Stomach (tissue), 19 donors: ENCODE measurements at places on chromosomes 6 and 20. TPM values are rescaled to one million over a fixed set of nuclear protein-coding genes. Genes with fewer than 3 reads are reported as not detected.
A peak's percentile ranks its signal among the peaks of the same experiment; 100 is the strongest.

HLA-C gene
- 92.7 TPM for polyA plus RNA-seq

CCDC167 gene
- 26.0 TPM for polyA plus RNA-seq

COL9A3 gene
- polyA plus RNA-seq, result 2.4 TPM

HLA-DMB gene
- 11.8 TPM for polyA plus RNA-seq

RAMACL gene
- polyA plus RNA-seq, result 0.46 TPM

PNLDC1 gene
- polyA plus RNA-seq, result 0.30 TPM

TINAG gene
- polyA plus RNA-seq, result not detected

DNA sequence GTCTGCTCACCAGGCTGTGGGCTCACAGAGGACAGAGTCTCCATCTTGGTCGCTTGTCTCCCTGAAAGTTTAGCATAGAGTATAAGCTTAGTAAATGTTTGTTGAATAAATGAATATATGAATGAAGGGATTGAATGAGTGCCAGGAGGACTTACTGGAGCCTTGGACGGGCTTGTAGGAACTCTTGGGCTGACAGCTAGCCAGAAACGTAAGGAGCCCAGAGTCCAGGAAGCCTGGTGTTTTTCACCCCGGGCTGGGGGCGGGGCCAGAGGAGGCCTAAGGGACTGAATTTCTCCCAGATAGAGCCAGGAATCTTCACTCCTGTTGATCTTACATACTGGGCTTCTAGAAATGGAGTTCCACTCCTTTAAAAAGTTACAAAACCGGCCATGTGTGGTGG is 68.5 kb upstream of the SRSF6 start:
- no peak for DNase-seq
- H3K27ac ChIP-seq, result peak overlapping the region; percentile 68
- H3K4me1 ChIP-seq, result peaks cover 16% of the 10 kb centered on the region
- no peaks in the 10 kb centered on the region for H3K36me3 ChIP-seq

DNA sequence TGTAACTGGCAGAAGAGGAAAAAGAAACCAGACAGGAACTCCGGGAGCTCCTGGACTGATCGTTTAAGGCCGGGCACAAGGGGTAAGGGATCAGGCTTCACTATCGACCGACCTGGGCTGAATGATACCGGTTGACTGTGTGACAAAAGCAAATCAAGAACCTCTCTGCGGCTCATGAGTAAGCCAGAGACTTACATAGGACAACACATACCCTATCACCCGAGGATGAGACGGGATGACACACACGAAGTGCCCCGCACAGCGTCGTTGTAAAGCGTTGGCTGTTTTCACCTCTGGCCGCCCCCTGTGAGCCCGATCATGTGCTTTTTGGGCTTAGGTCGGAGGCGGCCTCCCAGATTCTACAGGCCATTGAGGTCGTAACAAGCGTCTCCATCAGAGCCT is 695 bp upstream of the TGIF2 start:
- H3K4me3 ChIP-seq, result peak overlapping the region; percentile 87
- no peaks in the 10 kb centered on the region for H3K27me3 ChIP-seq
- H3K36me3 ChIP-seq, result no peaks in the 10 kb centered on the region
- H3K27ac ChIP-seq, result peak overlapping the region; percentile 94
- peaks cover 33% of the 10 kb centered on the region for H3K4me1 ChIP-seq

- H3K4me3 ChIP-seq, result no peak overlapping the region
- no peak for DNase-seq
- H3K36me3 ChIP-seq, result no peaks in the 10 kb centered on the region
- no peaks in the 10 kb centered on the region for H3K27me3 ChIP-seq
- peaks cover 15% of the 10 kb centered on the region for H3K4me1 ChIP-seq
These were observed 35.5 kb upstream of the BMP2 start for GRCh38 chr20:6732001-6732447.

- H3K27ac ChIP-seq, result no peak overlapping the region
- no peaks in the 10 kb centered on the region for H3K27me3 ChIP-seq
- no peaks in the 10 kb centered on the region for H3K4me1 ChIP-seq
- H3K4me3 ChIP-seq, result no peak overlapping the region
- no peaks in the 10 kb centered on the region for H3K36me3 ChIP-seq
These were observed 192.5 kb upstream of the SNX9 start for GRCh38 chr6:157630463-157631080.

GRCh38 chr6:118843685-118844390 is 50.1 kb upstream of the ASF1A start:
- H3K4me3 ChIP-seq, result no peak overlapping the region
- no peaks in the 10 kb centered on the region for H3K36me3 ChIP-seq
- H3K27me3 ChIP-seq, result no peaks in the 10 kb centered on the region
- no peak overlapping the region for H3K27ac ChIP-seq
- no peak for DNase-seq
- H3K4me1 ChIP-seq, result no peaks in the 10 kb centered on the region

- H3K36me3 ChIP-seq, result no peaks in the 10 kb centered on the region
- H3K4me1 ChIP-seq, result peaks cover 68% of the 10 kb centered on the region
- no peak for DNase-seq
These were observed 105.4 kb downstream of the NOL4L start for GRCh38 chr20:32479697-32480171.

DNA sequence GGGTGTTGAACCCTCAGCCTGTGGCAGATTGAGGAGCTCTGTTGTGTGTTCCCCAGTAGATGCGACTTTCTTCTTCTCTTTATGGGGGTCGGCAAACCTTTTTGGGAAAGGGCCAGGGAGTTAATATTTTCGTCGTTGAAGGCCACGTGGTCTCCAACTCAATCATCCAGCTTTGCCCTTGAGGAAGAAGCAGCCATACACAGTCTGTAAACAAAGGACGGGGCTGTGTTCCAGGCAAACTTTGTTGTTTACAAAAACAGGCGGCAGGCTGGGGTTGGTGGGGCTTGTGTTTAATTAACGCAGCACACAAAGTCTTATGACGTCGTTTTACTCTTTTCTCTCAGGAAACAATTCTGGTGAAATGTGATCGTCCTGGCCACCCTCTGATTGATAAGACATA is 20.2 kb downstream of the KIF25 start:
- DNase-seq, result no peak
- no peak overlapping the region for H3K27ac ChIP-seq
- peaks cover 4% of the 10 kb centered on the region for H3K4me1 ChIP-seq
- H3K36me3 ChIP-seq, result no peaks in the 10 kb centered on the region

GRCh38 chr20:35009665-35010328 is 54.1 kb downstream of the MYH7B start:
- H3K27ac ChIP-seq, result no peak overlapping the region
- no peaks in the 10 kb centered on the region for H3K27me3 ChIP-seq
- DNase-seq, result no peak
- H3K4me1 ChIP-seq, result peaks cover 14% of the 10 kb centered on the region
- H3K4me3 ChIP-seq, result no peak overlapping the region

DNA sequence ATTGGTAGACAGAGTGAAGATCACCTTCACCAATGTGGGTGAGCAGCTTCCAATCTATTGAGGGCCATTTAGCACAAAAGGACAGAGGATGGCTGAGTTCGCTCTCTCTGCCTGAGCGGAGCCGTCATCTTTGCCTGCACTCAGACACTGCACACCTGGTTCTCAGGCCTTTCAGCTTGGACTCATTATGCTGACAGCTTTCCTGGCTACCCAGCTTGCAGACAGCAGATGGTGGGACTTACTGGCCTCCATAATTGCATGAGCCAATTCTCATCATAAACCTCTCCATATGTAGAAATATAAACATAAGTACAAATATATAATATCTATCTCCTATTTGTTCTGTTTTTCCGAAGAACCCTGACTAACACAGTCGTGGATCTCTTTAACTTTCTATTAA is 13.7 kb downstream of the TBXT start:
- peaks cover 7% of the 10 kb centered on the region for H3K27me3 ChIP-seq
- no peak overlapping the region for H3K4me3 ChIP-seq
- H3K36me3 ChIP-seq, result no peaks in the 10 kb centered on the region
- no peaks in the 10 kb centered on the region for H3K4me1 ChIP-seq
- DNase-seq, result peak; percentile 14

GRCh38 chr6:110653381-110653780 is 161.9 kb downstream of the CDK19 start:
- H3K4me3 ChIP-seq, result no peak overlapping the region
- H3K4me1 ChIP-seq, result peaks cover 40% of the 10 kb centered on the region
- no peak overlapping the region for H3K27ac ChIP-seq
- no peak for DNase-seq
- no peaks in the 10 kb centered on the region for H3K27me3 ChIP-seq

DNA sequence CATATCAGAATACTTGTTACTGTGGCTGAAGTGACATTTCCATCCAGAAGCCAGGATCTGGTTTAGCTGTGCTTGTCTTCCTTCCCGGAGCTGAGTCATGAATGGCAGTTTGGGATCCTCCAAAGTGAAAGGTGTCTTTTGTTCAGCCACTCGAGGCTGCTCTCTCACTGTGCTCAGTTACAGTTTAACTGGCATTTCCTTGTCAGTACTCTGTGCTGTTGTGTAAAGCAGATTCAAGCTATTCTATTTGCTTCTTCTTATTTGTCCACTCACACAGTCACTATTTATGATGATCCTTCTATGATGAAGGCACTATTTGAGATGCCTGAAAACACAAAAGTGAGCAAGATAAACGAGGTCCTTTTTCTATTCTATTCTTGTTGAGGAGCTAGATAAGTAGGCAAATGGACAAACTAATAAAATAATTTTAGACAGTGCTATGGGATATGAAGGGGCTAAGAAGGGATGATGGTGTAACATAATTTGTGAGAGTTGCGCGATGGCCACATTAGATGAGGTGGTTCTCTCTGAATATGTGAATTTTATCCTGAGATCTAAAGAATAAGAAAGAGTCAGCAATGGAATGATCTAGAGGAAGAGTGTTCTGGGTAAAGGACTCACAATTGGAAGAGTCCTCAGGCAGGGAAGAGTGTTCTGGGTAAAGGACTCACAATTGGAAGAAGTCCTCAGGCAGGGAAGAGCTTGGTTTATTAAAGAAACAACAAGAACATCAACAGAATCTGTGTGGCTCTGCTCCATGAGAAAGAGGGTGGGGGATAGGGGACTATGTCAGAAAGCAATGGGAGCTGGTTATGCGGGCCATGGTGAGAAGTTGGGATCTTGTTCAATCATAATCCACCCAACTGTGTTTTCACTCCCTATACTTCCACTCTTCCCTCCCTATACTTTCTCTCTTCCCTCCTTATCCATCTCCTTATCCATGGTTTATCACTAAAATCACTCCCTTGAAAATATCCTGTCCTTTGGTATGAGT is 40.1 kb downstream of the CYP24A1 start:
- no peaks in the 10 kb centered on the region for H3K36me3 ChIP-seq
- no peaks in the 10 kb centered on the region for H3K4me1 ChIP-seq
- H3K27ac ChIP-seq, result no peak overlapping the region
- no peak overlapping the region for H3K4me3 ChIP-seq

DNA sequence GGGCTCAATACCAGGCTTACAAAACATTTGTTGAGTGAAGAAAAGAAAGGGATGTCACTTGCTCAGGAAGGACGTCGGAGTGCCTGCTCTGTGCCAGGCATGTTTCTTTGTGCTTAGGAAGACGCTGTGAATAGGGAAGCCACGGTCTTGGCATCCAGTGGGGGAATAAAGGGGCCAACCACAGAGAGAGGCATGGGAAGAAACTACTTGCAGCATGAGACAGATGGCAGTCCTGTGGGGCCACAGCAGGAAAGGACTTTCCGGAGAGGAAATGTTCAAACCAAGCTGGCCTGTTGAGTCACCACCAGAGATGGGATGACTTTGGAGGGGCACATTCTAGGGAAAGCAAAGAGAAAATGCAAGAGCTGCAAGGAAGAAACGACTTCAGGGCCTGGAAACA is 173.2 kb downstream of the CDH26 start:
- no peak overlapping the region for H3K4me3 ChIP-seq
- DNase-seq, result no peak
- no peak overlapping the region for H3K27ac ChIP-seq

GRCh38 chr6:83868639-83869038 is 9.2 kb downstream of the CYB5R4 start:
- peaks cover 39% of the 10 kb centered on the region for H3K36me3 ChIP-seq
- no peak for DNase-seq
- no peaks in the 10 kb centered on the region for H3K4me1 ChIP-seq
- H3K4me3 ChIP-seq, result no peak overlapping the region

DNA sequence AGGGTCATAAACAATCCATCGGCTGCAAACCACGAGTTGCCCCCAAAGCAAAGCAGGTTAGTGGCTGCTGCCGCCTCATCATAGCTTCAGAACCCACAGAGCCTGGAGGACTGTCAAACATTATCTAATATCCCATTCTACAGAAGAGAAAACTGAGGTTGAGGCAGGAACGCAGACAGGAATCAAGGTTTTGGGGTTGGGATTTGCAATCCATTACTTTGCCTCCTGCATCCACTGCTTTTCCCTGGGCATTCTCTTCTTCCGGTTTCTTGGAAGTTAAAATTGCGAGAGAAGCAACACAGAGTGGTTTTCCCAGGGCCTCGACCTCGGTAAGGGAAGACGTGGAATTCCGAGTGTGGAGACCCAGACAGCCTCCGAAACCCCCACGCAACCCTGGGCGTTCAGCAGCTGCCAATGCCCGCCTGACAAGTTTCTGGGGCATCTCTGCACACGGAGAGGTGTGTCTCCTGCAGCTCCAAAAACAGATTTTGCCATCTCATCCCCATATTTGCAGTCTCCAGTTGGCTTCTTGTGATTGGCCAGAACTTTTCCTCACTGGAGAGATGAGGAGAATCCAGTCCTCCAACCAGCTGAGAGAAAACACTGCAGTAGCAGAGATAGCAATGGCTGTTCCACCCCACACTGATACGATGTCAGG is 45.5 kb upstream of the SNAP25 start:
- no peak for DNase-seq
- H3K27me3 ChIP-seq, result no peaks in the 10 kb centered on the region
- H3K4me1 ChIP-seq, result peaks cover 4% of the 10 kb centered on the region
- peak overlapping the region; percentile 46 for H3K4me3 ChIP-seq

DNA sequence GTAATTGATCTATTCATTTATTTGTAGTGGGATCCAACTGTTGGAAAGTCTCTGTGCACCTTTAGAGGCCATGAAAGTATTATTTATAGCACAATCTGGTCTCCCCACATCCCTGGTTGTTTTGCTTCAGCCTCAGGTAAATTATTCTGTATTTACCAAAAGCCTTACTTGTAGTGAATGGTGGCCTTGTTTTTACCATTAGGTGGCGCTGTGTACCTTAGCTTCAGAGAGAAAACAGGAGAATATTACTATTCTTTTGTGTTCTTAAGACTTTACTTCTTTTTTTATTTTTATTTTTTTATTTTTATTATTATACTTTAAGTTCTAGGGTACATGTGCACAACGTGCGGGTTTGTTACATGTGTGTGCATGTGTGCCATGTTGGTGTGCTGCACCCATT is 23.7 kb downstream of the PEX7 start:
- no peak overlapping the region for H3K4me3 ChIP-seq
- no peaks in the 10 kb centered on the region for H3K36me3 ChIP-seq
- H3K4me1 ChIP-seq, result peaks cover 18% of the 10 kb centered on the region
- no peaks in the 10 kb centered on the region for H3K27me3 ChIP-seq
- H3K27ac ChIP-seq, result no peak overlapping the region
- DNase-seq, result peak; percentile 81

GRCh38 chr20:10682939-10683338 is 9.1 kb upstream of the JAG1 start:
- no peaks in the 10 kb centered on the region for H3K36me3 ChIP-seq
- H3K27me3 ChIP-seq, result no peaks in the 10 kb centered on the region
- H3K4me3 ChIP-seq, result no peak overlapping the region

- H3K27ac ChIP-seq, result no peak overlapping the region
- peaks cover 7% of the 10 kb centered on the region for H3K4me1 ChIP-seq
- no peak overlapping the region for H3K4me3 ChIP-seq
- peaks cover 86% of the 10 kb centered on the region for H3K36me3 ChIP-seq
- peak; percentile 79 for DNase-seq
These were observed 43.1 kb downstream of the SLC17A5 start for GRCh38 chr6:73610444-73611275.

- H3K4me1 ChIP-seq, result peaks cover 4% of the 10 kb centered on the region
- H3K27ac ChIP-seq, result no peak overlapping the region
- DNase-seq, result peak; percentile 86
- H3K4me3 ChIP-seq, result no peak overlapping the region
- H3K27me3 ChIP-seq, result no peaks in the 10 kb centered on the region
These were observed 83.8 kb downstream of the GJA10 start for GRCh38 chr6:89977808-89978748.
